ENCODE measurements at places on chromosomes 4 and X. TPM values are rescaled to one million over a fixed set of nuclear protein-coding genes. Genes with fewer than 3 reads are reported as not detected.

The SSX4 gene
- total RNA-seq, result not detected

The ZAR1 gene
- not detected for total RNA-seq

The TBX22 gene
- not detected for total RNA-seq

The PLCXD1 gene
- total RNA-seq, result 27.5 TPM

The ZCCHC18 gene
- 0.30 TPM for total RNA-seq

The APLN gene
- total RNA-seq, result 1.2 TPM

The AWAT2 gene
- total RNA-seq, result not detected

The PF4V1 gene
- 9.2 TPM for total RNA-seq

The OTUD5 gene
- 50.4 TPM for total RNA-seq

The HSFX4 gene
- not detected for total RNA-seq

The DMRTC1 gene
- total RNA-seq, result not detected

The CFAP99 gene
- not detected for total RNA-seq

The ARX gene
- not detected for total RNA-seq

The PPEF1 gene
- not detected for total RNA-seq

The TRMT2B gene
- total RNA-seq, result 9.8 TPM

Measured in smooth muscle cell of the umbilical artery (primary cell).